ENCODE measurements at places on chromosomes 1 and 21.
A peak's percentile ranks its signal among the peaks of the same experiment; 100 is the strongest.

- no peak for DNase-seq
Measured at GRCh38 chr1:247175458-247175857, 3.6 kb upstream of the ZNF124 start.

- DNase-seq: no peak
Measured at GRCh38 chr1:200628223-200628881, 7.8 kb upstream of the KIF14 start.

DNA sequence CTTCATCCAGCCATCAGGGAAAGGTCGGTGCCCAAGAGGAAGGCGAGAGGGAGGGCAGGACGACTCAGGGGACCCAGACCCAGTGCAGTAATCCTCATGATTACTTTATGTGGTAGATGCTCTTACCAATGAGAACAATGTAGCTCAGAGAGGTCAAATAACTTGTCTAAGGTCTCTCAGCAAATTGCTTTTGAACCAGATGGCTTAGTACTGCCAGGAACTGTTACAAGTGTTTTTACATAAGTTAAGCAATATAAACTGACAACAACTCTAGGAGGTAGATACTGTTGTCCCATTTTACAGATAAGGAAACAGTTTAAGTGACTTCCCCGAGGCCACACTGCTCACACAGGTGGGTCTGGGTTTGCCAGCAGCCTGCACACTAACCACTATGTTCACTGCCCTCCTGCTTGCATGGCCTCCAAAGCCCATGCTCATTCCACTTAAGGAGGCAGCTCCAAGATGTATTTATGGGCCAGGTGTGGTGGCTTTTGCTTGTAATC, 111.7 kb downstream of the LACTBL1 start:
- DNase-seq: no peak

GRCh38 chr21:15095326-15095725, 30.5 kb upstream of the NRIP1 start:
- no peak for DNase-seq

GRCh38 chr1:21621051-21621450, 48.1 kb downstream of the RAP1GAP start:
- no peak for DNase-seq

GRCh38 chr1:240149484-240150094, 57.9 kb downstream of the FMN2 start:
- DNase-seq: peak; percentile 4

GRCh38 chr1:85244271-85245061, 15.0 kb downstream of the C1orf52 start:
- DNase-seq: no peak

- DNase-seq: no peak
Measured at GRCh38 chr1:77623066-77623465, 59.4 kb downstream of the ZZZ3 start.

- DNase-seq: no peak
Measured at GRCh38 chr1:226424221-226425003, 16.5 kb upstream of the PARP1 start.

- DNase-seq: no peak
Measured at GRCh38 chr1:109547463-109548320, 723 bp upstream of the GNAI3 start.

DNA sequence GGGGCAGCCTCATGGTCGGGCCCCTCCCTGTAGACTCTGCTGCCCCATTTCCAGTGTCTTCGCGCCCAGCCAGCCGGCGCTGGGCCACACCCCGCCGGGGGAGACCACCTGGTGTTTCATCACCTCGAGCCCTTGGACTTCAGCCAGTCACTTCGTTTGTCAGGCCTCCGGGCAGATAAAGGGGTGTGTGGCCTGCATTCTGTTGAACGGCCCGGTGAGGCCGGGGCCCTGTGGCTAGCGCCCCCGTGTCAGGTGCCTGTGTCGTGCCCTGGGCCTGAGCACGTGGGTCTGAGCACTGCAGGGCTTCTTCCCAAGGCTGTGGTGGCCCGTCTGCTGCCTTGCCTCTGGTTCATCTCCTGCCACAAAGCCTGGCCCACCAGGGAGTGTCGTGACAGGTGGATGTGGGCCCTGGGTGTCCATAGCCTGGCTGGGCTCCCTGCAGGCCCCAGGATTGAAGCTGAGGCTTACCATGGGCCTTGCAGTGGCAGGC, 65.2 kb upstream of the DIP2A start:
- DNase-seq: no peak

GRCh38 chr1:225554216-225554812, 98.6 kb downstream of the ENAH start:
- no peak for DNase-seq

DNA sequence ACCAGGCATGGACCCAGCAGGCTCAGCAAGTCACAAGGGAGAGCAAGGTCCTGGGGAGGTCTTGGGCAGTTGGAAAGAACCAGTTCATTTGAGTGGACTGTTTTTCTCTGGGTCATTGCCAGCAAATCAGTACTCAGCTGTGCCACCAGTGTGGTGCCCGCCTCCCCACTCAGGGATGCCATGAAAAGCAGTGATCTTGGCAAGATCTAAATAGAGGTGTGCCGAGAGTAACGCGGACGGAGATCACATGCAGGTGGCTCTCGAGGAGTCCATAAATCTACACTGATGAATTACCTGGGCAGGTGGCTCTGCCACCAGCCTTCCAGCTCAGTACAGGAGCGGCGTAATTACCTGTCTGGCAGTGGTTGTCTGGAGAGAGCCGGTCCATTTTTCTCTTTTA, 642.2 kb downstream of the PTPRU start:
- no peak for DNase-seq

DNA sequence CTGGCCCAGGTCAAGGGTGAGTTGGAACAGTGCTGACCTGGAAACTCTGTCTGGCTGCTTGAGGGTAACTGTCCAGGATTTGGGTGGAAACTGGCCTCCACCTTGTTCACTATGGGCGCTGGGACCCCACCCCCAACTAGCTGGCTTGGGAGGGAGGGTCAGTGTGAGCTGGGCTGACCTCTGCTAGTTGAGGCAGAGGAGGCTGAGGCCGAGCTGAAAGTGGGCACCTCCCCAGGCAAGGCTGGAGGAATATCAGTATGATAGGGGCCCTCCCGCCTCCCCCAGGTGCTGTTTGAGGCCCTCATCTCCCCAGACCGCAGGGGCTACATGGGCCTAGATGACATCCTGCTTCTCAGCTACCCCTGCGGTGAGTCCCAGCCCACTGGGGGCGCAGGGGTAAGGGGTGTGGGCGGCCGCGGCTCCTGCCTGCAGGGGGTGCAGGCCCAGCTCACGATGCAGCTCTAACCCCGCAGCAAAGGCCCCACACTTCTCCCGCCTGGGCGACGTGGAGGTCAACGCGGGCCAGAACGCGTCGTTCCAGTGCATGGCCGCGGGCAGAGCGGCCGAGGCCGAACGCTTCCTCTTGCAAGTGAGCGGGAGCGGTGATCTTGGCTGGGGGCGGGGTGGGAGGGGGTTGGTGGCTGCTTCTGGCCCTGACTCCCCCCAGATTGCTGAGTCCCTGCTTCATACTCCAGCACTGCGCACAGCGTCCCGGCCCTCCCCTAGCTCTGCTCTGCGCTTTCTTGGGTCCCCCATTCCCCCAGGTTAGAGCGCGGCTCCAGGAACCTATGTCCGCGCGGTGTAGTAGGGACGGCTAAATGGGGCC, 22.9 kb downstream of the PTPRU start:
- DNase-seq: no peak

- DNase-seq: no peak
Measured at GRCh38 chr1:51875291-51875772, 3.2 kb downstream of the NRDC start.

DNA sequence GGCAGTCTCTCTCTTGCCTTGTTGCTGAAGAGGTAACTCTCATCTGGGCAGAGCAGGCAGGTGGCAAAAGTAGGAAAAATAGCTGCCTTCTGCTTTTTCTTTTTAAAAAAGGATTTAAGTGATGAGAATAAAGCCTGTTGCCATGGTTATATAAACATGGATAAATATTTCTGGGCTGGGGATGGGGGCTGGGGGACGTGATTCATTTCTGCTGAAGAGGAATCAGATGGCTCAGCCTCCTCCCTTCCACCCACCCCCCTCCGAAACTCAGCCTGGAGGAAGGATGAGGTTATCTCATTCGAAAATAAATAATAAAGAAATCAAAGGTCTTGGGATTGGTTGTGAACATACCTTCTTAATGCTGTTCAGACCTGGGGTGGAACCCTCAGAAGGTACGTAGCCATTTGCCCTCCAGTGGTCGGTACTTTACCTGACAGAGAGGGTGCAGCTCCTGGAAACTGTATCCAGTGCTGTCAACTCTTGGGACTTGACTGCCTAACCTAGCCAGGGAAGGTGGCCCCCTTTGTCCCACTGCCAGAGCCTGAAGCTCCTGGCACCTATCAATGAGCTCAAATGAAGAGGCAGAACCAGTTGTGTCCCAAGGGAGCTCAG, 3.8 kb upstream of the INKA2 start:
- no peak for DNase-seq

- DNase-seq: no peak
Measured at GRCh38 chr1:44619261-44619900, 54.9 kb downstream of the TMEM53 start.

- no peak for DNase-seq
Measured at GRCh38 chr21:41133874-41134522, 34.0 kb upstream of the BACE2 start.

GRCh38 chr1:116314305-116314919, 58.6 kb upstream of the ATP1A1 start:
- no peak for DNase-seq

DNA sequence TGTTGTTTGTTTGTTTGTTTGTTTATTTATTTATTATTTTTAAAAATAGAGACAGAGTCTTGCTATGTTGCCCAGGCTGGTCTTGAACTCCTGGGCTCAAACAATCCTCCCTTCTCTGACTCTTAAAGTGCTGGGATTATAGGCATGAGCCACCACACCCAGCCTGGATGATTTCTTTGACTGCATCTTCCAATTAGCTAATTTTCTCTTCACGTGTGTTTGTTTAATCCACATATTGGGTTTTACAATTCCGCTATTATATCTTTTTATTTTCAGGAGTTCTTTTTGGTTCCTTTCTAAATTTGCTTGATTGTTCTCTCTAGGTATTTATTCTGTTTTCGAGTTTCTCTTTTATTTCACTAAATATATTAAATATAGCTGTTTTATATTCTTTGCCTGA, 19.8 kb downstream of the SH3BGR start:
- no peak for DNase-seq

All from NCI-H526 treated with DMSO at 0.1 percent for 48 hours (cell line).